ENCODE measurements at places on chromosomes 7 and 10. TPM values are rescaled to one million over a fixed set of nuclear protein-coding genes. Genes with fewer than 3 reads are reported as not detected.

TMEM178B gene
- 0.96 TPM for total RNA-seq

DNA sequence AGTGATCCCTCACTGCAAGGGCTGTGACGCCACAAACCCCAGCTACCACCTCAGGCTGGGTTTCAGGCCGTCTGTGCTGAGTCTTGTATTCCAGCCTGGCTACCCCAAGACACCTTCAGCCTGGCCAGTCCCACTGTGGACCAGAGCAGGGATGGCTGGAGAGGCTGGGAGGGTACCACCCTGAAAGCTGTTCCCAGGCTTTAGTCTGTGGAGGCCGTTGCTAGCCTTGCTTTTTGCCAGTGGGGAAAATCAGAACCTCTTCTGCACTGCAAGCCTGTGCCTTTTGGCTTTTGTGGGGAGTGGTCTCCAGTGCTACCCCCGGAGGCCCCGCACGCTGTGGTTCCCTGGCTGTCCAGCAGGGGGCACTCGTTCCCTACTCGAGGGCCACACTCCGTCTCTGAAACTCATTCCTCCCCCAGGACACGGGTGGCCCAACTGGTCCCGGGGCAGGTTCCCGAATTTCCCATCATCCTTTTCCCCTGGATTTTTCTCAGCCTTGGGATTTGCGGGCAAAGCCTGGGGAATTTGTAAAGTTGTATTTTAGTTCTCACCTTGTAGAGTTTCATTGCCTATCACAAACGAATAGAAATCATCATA is 128.4 kb upstream of the BTBD16 start:
- DNase-seq = peak; percentile 19

DNA sequence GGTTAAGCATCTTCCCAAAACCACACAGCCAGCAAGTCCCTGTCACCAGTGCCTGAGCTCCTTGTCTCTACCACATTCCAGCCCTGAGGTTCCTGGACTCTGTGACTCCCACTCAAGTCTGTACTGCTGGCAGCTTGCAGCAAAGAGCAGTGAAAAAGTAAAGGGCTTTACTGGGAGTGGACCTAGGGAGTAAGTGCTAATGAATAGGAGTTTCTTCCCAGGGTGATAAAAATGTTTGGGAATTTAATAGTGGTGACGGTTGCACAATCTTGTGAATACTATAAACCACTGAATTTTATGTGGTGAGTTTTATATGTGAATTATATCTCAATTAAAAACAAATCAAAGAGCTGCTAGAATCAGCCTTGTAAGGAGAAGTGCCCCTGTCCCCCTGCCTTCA is 22.6 kb downstream of the HSPA12A start:
- no peak for DNase-seq

DNA sequence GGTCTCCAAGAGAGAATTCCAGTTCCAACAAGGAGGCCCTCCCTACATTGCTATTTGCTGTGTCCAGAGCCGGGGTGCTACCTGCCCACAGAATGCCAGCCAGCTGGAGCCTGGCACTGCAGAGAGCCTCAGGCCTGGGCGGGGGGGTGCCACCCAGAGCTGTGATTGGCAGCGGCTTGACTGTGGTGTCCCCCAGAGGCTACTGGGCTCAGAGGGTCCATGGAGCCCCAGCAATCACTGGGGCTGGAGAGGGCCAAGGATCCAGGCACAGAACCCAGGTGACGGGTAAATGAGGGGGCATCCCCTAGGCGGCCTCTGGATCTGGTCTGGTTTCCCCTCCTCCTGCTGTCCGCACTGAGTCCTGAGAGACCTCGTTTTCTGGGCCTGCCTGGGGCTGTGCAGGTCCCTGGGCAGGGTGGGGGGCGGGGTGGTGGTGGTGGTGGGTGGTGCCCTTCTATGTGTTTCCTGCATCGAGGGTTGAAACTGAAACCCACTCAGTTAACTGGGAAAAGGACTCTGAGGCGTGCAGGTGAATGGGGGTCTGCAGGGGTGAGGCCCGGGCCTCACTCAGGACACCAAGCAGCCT is 12.6 kb downstream of the DPYSL4 start:
- DNase-seq = no peak

DNA sequence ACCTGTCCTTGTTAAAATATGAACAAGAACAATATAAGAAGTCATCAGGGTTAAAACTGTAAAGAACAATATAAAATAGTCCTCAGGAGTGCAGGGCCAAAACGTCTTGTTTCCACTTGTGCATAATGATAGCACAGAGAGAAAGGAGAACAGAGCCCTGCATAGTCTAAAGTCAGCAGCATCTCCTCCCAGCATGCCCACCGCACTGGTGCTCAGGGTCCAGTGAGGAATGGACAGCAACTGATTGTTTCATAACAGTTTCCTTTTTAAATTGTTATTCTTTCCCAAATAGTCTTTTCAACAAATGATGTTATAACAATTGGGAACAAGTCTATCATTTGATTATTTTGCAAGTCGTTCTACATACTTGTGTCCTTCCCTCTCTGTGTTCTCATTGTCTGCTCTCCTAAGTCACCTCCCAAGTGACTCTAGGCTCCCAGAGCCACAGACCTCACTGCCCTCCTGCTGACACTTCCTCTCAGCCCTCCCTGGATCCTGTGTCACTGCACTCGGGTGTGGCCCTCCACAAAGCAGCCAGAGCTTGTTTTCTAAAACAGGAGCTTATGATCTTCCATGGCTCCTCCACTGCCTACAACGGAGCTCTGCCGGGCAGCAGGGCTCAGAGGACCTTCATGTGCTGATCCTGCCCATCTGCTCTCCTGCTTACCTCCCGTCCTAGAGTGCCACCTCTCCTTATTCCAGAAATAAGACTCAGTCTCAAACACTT is 27.6 kb downstream of the COBL start:
- no peak for DNase-seq

- DNase-seq = no peak
Measured at GRCh38 chr10:131930150-131930549, 29.3 kb downstream of the PPP2R2D start.

DNA sequence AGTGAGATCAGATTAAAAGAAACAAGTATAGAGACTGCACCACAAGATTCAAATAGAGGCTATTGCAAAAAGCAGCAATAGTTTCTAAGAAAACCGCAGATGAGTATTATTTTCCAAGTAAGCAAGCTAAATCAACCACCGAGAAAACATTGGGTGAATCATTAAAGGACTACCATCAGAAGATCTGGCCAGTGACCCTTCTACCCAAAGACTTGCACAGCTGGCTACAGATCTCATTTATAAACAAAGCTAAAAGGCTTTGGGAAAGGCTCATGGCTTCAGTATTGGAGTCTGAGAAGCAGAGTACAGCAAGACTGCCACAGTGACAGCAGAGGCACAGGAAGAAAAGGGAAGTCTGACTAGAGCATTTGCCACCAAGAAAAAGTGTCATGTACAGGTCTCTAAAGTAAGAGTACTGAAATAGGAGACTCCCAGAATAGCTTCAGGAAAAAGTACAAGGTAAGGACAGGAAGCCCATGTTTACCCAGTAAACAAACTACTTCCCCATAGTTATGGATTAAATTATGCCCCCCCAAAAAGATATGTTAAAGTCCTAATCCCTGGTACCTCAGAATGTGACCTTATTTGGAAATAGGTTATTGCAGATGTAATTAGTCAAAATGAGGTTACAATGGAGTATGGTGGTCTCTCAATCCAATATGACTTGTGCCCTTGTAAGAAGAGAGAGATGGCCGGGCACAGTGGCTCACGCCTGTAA is 19.0 kb downstream of the STEAP1 start:
- no peak for DNase-seq

STAG3 gene
- 22.0 TPM for total RNA-seq

PON1 gene
- not detected for total RNA-seq

DNA sequence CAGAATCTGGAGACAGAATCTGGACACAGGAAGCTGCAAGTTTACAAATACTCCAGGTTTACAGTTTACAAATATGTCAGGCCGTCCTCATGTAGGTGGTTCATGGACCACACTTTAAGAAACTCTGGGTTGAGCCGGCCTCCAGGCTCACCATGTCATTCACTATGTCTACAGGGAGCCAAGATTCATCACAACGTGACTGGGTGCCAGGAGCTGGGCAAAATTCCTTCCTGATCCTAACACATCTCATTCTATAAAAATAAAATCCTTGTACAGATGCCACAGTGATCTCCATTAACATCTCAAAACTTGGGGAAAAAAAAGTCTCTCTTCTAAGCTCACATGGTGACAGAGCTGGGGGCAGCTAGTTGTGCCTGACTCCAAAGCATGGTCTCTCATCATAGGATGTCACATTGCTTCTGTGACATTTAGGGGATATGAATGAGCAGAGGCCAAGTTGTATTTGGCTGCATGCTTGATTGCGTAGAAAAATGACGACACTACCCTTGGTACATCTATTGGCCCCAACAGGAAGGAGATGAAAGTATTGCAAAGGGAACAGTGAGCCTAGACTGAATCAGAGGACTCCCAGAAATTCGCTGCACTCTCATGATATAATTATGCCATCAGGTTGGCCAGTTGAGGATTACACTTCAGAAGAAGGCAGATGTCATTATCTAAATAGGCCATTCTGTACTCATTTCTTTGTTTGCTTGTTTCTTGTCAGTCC is 35.9 kb downstream of the MTURN start:
- DNase-seq = no peak

DNA sequence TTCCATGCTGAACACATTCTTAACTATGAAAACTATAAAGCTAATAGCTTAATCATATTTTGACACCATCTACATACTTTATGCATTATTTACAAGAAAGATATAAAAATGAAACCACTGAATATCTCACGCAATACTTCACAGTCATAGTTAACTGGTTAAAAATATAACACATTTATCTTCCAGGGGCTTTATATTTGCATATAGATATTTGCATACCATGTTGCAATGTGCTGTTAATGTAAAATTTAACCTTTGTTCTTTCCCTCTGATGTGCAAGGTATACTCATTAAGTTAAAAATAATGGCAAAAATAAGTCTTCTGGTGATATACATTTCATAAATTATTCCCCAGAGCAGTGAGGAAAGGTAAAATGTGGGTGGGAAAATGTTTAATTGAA is 76.9 kb upstream of the MGMT start:
- no peak for DNase-seq

GRCh38 chr7:106260136-106260561 is 24.6 kb downstream of the NAMPT start:
- DNase-seq = no peak

DNA sequence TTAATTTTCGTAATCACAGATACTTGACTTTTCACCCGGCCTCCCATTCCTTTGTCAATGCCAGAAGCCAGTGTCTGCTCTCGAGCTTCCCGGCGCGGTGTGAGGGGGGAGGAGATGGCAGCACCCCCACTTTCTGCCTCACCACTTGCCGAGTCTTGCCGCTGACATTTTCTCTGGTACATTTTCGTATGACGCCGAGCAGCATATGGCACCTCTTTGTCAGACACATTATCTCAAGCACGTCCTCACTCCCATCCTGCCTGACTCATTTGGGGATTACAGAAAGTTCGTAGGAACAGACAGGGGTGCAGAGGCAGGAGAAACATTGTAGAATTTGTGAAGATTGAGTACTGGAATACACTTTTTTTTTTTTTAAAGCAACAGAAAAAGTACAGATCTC is 60.8 kb upstream of the SORCS3 start:
- DNase-seq = no peak

GRCh38 chr7:7870555-7870954 is 98.0 kb upstream of the GLCCI1 start:
- no peak for DNase-seq

DNA sequence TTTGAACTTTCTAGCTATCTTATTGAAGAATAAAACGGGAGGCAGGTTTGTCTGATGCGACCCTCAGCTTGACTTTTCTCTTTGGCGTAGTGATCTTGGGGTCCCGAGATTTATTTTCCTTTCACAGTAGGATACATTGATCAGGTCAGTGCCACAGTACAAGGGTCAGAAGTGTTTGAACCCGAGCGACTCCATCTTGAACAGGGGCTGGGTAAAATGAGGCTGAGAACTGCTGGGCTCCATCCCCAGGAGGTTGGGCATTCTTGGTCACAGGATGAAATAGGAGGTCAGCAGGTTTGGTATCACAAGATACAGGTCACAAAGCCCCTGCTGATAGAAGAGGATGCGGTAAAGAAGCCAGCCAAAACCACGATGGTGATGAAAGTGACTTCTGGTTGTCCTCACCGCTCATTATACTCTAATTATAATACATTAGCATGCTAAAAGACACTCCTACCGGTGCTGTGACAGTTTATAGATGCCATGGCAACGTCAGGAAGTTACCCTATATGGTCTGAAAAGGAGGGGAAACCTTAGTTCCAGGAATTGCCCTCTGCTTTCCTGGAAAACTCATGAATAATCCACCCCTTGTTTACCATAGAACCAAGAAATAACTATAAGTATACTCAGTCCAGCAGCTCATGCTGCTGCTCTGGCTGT is 3.0 kb upstream of the TECPR1 start:
- no peak for DNase-seq

NUTM2B gene
- total RNA-seq = 0.80 TPM

- no peak for DNase-seq
Measured at GRCh38 chr10:100009283-100009792, 409 bp downstream of the DNMBP start.

- no peak for DNase-seq
Measured at GRCh38 chr7:15178065-15178464, 275.5 kb upstream of the DGKB start.

DNA sequence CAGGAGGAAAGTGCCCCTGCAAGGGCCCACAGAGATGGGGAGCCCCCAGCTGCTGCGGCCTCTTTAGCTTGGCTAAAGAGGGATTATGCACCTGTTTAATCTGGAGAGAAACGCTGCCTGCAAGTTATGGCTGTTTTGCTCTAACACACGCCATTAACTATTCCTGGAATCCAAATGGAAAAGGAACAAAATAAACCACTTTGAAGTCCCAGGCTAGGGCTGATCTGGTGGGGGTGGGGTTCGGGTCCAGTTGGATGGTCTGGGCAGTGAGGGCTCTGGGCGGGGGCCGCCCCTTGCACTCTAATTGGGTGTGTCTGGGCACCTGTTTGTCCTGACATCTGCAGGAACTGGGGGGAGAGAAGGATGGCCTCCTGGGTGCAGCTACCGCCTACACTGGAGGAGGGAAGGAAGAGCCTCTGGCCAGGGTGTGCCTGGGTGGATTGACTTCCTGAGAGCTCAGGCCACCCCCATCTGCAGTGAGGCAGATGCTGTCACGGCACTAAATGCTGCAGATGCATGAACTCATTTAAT is 300.6 kb downstream of the ZEB1 start:
- no peak for DNase-seq

MDFIC gene
- total RNA-seq = 66.1 TPM

Data from B cell (primary cell).